Natural killer cell (primary cell): ENCODE measurements at places on chromosomes 11 and 22. TPM values are rescaled to one million over a fixed set of nuclear protein-coding genes. Genes with fewer than 3 reads are reported as not detected.

DNA sequence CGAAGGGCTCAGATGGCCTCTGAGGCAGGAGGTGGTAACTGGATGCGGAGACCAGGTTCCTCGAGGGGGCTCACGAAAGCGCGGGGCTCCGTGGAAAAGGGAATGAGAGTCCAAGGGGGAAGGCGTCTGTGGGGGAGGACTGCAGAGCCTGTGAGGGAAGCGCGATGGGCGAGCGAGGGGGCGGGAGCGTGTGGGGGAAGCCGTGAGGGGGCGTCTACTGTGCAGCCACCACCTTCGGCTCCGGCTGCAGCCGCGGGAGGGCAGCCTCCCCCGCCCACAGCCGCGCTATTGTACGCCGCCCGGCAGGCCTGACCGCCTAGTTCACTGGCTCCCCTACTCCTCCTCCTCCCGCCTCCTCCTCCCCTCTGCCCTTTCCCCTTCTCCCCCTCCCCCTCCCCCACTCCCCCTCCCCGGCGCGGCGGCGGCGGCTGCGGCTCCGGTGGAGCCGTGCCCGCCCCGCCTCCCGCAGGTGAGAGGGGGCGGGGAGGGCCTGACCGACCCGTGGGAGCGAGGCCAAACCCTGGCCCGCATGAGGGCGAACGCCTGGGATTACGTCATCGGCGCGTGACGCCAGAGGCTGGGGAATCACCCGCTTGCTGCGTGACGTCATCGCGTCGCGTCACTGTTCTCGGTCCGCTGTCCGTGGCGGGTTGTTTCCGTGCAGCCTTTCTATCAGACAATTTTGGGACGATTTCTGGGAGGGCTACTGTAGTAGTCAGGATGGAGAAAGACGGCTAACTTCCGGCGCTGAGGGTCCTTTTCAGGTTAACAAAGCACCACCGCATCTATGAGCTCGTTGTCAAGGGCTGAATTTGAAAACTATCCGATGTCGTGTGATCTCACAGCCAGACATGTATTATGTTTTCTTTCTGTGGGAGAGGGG is at the start of gene PAK1:
PAK1 (minus strand) TSS at position 294 of the 883 bp plus-strand sequence. CDS start 81,574 bp downstream, outside the sequence.
- H3K4me1 ChIP-seq = peaks cover 11% of the 10 kb centered on the region
- peak within 1 kb of the TSS; percentile 72 for H3K4me3 ChIP-seq
- H3K27me3 ChIP-seq = peaks cover 3% of the 10 kb centered on the region
- DNase-seq = peak; percentile 96
- peak within 1 kb of the TSS; percentile 67 for H3K27ac ChIP-seq

DNA sequence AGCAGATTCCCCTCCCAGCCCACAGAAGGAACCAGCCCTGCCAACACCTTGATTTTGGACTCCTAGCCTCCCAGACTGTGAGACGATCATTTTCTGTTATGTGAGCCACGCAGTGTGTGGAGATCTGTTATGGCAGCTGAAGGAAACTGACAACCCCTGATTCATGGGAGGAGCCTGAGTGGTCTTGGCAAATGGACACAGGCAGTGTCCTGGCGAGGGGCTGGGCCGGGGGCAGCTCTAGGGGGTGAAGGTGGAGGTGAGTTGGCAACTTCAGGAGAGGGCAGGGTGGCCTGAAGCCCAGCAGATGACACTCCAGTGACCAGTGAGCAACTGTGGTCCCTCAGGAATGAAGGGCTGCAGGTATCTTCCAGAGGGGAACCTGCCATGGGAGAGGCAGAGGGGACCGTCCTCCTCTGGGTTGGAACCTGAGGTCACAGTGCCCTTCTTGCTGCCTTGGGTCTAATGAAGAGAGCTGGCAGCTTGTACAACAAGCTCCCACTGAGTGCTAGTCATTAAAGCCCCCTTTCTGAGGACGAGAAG is 82.7 kb downstream of the CSNK2A3 start:
- H3K36me3 ChIP-seq = no peaks in the 10 kb centered on the region
- H3K4me1 ChIP-seq = no peaks in the 10 kb centered on the region
- no peak overlapping the region for H3K4me3 ChIP-seq
- no peaks in the 10 kb centered on the region for H3K27me3 ChIP-seq

DNA sequence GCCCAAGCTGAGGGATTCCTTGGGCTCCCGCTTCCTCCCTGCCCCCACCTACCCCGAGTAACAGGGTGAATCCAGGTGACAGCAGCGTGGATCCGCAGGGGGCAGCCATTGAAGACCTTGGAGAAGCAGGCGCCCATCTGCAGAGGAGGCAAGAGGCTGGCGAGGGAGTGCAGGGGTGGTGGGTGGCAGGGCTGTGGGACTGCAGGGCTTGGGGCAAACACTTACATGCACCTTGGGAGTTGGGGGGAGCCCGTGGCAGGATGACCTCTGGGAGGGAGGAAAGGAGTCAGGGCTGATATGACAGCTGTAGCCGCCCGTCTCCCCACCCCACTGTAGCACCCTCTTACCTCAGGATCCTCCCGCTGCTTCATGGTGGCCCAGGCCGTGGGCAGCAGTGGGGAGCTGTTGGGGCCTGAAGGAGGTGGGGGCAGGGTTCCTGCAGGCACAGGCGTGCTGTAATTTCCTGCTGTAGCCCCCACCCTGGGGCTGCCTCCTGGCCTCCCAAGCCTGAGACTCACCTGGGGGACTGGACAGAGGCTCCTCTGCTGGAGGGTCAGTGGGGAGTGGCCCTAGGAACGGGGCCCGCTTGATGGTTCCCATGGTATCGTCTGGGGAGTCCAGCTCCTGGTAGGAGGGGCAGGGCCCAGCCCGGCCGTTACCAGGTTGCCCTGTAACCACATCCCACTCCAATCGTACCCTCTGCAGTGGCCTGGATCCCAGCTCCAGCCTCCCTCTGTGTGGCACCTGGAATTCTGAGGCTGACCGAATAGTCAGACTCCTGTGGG is 6.1 kb downstream of the MAP4K2 start:
- peaks cover 22% of the 10 kb centered on the region for H3K4me1 ChIP-seq
- no peaks in the 10 kb centered on the region for H3K27me3 ChIP-seq
- peaks cover 22% of the 10 kb centered on the region for H3K36me3 ChIP-seq
- DNase-seq = no peak
- H3K4me3 ChIP-seq = no peak overlapping the region
- H3K27ac ChIP-seq = no peak overlapping the region

DNA sequence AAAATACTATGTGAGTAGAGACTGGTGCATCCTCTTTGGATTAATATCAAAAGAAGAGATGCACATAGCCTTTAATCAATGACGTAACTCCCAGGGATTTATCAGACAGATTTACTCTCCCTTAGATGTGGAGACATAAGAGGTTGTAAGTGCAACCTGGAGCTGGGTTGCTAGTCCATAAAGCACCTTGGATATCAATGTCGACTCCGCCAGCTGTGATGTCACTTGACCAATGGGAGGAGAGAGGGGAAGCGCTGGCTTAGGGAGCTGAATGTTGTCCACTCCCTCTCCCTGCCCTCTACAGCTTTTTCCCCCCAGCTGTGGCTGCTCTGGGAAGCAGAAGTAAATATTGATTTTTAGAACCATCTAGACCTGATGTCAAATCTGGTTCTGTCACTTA is 28.9 kb upstream of the TMEM86A start:
- H3K27me3 ChIP-seq = no peaks in the 10 kb centered on the region
- H3K4me3 ChIP-seq = no peak overlapping the region
- H3K36me3 ChIP-seq = no peaks in the 10 kb centered on the region
- DNase-seq = no peak
- no peak overlapping the region for H3K27ac ChIP-seq

DNA sequence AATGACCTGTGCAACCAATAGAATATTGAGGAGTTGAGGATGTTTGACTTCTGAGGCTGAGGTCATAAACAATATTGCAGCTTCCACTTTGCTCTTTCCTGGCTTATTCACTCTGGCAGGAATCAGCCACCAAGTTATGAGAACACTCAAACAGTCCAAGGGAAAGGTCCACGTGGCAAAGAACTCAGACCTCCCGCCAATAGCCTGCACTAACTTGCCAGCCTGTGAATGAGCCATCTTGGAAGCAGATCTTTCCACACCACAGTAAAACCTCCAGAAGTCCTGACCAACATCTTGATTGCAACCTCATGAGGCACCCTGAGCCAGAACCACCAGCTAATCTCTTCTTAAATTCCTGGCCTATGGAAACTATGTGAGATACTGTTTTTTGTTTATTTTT is 22.7 kb upstream of the PICALM start:
- H3K27me3 ChIP-seq = no peaks in the 10 kb centered on the region
- no peaks in the 10 kb centered on the region for H3K36me3 ChIP-seq
- no peak overlapping the region for H3K27ac ChIP-seq
- H3K4me3 ChIP-seq = no peak overlapping the region
- H3K4me1 ChIP-seq = no peaks in the 10 kb centered on the region
- DNase-seq = no peak

DNA sequence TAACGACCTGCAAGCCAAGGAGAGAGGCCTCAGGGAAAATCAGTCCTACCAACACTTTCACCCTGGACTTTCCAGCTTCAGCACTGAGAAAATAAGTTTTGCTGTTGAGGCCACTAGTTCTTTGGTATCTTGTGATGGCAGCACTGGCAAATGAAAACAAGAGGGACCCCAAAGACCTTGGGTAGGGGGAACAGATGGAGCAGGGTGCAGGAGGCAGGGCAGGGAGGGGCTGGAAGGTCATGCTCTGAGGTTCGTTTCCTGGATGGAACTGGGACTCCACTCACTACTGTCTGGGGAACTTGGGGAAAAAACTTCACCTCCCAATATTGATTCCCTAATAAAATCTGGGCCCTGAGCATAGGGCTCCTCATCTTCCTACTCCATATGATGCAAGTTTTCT is 34.2 kb upstream of the PRAME start:
- H3K4me3 ChIP-seq = no peak overlapping the region
- H3K27me3 ChIP-seq = no peaks in the 10 kb centered on the region
- no peaks in the 10 kb centered on the region for H3K36me3 ChIP-seq
- H3K27ac ChIP-seq = no peak overlapping the region
- no peaks in the 10 kb centered on the region for H3K4me1 ChIP-seq

DNA sequence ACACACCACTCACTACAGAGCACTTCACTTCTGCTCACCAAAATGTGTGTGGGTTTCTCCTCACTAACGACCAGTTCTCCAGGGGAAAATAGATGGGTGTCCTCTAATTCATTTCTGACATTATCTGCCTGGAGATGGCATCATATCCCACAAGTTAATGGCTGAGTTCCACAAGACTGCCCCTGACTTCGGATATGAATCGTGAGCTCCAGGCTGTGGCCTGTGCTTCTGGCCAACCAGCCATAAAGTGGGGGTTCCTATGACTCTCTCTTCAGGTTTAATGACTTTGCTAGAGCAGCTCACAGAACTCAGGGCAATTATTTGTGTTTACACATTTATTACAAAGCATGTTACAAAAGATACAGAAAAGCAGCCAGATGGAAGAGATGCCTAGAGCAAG is 113.0 kb upstream of the SYT13 start:
- no peaks in the 10 kb centered on the region for H3K36me3 ChIP-seq
- H3K27me3 ChIP-seq = no peaks in the 10 kb centered on the region
- no peak overlapping the region for H3K27ac ChIP-seq
- no peak overlapping the region for H3K4me3 ChIP-seq
- no peak for DNase-seq

- H3K27me3 ChIP-seq = no peaks in the 10 kb centered on the region
- H3K36me3 ChIP-seq = no peaks in the 10 kb centered on the region
- H3K4me3 ChIP-seq = no peak overlapping the region
Measured at GRCh38 chr11:85096939-85097338, 530.2 kb downstream of the DLG2 start.

DNA sequence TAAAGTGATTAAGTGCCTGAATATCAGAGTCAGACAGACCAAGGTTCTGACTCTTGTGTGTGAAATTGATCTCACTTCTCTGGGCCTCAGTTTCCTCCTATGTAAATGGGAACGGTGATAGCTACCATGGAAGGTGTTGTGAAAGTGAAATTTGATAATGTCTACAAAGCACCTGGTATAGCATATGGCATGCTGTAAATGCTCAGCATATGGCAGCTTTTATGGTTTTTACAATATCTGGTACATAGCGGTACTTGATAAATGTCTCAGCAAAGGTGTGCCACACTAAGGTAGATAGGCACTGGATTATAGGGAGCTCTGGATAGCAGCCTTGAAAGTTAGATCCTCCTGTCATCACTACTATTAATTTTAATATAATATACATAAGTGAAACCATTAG is 19.9 kb downstream of the POU2AF2 start:
- H3K36me3 ChIP-seq = no peaks in the 10 kb centered on the region
- H3K4me3 ChIP-seq = no peak overlapping the region
- no peak for DNase-seq
- H3K27me3 ChIP-seq = no peaks in the 10 kb centered on the region
- no peak overlapping the region for H3K27ac ChIP-seq
- no peaks in the 10 kb centered on the region for H3K4me1 ChIP-seq

The SMTNL1 gene
- not detected for total RNA-seq

The SLC6A5 gene
- not detected for total RNA-seq

The PPME1 gene
- total RNA-seq = 15.6 TPM

The BTBD10 gene
- 18.0 TPM for total RNA-seq
